NCI-H526 treated with DMSO at 0.1 percent for 48 hours (cell line): ENCODE measurements at places on chromosomes 16 and 17.

DNA sequence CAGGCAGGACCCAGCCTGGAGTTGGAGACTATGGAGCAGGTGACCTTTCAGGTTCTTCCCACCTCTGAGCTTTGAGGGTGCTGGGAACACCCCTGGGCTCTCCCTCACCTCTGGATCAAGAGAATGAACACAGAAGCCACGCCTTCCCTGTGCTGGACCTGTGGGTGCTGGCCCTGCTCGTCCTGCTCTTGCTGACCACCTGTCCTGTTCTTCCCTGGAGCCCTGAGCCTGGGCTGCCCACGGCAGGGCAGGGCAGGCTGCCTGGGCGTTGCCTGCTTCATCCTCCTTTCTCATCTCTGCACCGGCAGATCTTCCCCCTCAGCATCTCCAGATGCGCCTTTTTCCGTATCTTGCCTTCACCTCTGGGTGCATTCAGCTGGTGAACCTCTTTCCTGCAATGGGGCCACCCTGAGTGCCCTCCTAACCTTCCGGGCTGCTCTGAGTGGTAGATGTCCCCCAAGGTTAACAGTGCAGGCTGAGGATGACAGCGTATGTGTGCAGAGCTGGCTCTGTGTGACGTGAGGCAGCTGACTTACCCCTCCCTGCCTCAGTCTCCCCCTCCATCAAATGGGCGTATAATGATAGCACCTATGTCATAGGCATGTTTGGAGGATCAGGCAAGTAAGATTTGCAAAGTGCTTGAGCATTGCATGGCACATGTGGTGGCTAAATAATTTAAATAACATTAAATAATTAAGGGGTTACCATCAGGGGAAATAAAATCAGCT is 225.8 kb upstream of the CIBAR2 start:
- DNase-seq, result no peak

- DNase-seq, result peak; percentile 68
Measured at GRCh38 chr17:79728169-79728907, 2.4 kb upstream of the ENPP7 start.

- DNase-seq, result no peak
Measured at GRCh38 chr17:30292286-30292858, 628 bp upstream of the BLMH start.

GRCh38 chr17:30594223-30594952 is 117.2 kb downstream of the GOSR1 start:
- DNase-seq, result no peak

- DNase-seq, result no peak
Measured at GRCh38 chr17:6510321-6510977, 45.9 kb downstream of the PITPNM3 start.

GRCh38 chr16:53960050-53960812 is 256.3 kb downstream of the FTO start:
- DNase-seq, result no peak

GRCh38 chr17:20797292-20797691 is 217.8 kb downstream of the CDRT15L2 start:
- DNase-seq, result no peak

GRCh38 chr17:50868140-50868438 is 1.9 kb upstream of the TOB1 start:
- DNase-seq, result no peak

- peak; percentile 53 for DNase-seq
Measured at GRCh38 chr16:20774703-20775362, 11.0 kb downstream of the ACSM3 start.

GRCh38 chr17:2776589-2777241 is 19.5 kb upstream of the RAP1GAP2 start:
- DNase-seq, result peak; percentile 46

GRCh38 chr17:48563867-48564187 is 14.3 kb downstream of the HOXB4 start:
- no peak for DNase-seq

- DNase-seq, result no peak
Measured at GRCh38 chr17:72100470-72100869, 20.4 kb upstream of the SOX9 start.

DNA sequence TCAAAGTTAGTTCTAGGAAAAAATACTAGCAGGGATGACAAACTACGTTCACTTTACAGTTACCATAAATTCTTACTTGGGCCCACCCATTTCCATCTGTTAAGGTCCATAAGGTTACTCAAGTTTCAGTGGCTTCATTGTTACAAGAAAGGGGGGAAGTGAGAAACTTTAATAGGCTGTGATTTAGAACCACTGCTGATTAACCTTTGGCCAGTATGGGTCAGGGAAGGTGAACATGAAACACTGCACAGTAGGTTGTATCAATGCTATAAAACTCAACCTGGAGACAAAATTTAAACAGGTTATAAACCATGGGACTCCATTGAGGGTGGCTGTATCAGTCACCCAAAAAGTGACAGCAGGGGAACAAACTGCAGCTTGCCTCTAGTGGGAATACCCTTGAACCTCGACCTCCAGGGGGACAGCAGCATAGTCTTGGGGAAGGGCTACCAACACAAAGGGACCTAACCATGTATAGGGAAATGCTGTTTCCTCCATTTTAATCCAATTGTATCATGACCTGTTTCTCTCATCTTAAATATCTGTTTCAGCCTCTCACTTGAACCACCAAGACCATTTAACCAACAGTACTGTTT is 10.4 kb downstream of the PTRH2 start:
- DNase-seq, result no peak

GRCh38 chr16:9817586-9817985 is 364.6 kb downstream of the GRIN2A start:
- no peak for DNase-seq

DNA sequence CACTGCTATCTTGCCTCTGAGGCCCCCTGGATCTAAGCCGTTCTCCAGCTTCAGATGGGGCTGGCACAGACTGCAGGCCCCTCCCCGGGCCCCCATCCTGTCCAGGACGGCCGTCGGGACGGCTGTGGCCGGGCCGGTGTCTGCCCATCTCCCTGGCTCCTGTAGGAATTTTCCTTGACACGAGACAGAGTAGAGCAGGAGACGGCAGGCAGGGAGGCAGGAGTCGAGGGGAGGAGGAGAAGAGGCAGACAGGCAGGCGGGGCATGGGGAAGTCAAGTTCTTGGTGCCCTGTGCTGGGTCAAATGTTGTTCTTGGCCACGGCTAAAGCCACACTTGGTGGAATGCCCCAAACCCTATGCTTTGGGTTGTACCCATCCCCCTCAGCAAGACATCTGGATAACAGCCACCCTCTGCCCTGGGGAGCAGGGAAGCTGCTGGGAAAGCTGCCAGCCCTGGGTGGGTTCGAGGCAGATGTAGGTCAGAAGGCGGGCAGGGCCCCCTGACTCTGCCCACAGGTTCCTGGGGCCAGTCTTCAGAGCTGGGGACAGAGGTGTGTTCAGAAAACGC is 4.0 kb downstream of the C1QTNF1 start:
- DNase-seq, result no peak

GRCh38 chr17:68627956-68628575 is 26.9 kb upstream of the FAM20A start:
- no peak for DNase-seq

DNA sequence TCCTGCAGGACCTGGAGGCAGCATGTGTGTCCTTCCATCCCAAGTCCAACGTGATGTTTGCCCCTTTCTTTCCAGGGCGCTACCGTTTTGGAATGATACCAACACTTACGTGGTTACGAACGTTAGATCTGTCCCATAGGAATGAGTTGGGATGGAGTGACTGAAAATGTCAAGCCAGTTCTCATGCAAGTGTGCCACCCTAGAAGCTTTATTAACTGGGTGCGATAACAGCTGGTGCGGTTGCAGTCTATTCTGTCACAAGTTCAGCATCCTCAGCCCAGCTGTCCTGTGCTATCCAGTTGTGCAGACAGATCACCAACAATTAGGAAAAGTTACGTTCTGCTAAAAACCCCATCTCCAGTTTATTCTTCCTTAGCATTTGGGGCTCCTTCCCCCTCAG is 52.5 kb downstream of the BANP start:
- DNase-seq, result no peak

DNA sequence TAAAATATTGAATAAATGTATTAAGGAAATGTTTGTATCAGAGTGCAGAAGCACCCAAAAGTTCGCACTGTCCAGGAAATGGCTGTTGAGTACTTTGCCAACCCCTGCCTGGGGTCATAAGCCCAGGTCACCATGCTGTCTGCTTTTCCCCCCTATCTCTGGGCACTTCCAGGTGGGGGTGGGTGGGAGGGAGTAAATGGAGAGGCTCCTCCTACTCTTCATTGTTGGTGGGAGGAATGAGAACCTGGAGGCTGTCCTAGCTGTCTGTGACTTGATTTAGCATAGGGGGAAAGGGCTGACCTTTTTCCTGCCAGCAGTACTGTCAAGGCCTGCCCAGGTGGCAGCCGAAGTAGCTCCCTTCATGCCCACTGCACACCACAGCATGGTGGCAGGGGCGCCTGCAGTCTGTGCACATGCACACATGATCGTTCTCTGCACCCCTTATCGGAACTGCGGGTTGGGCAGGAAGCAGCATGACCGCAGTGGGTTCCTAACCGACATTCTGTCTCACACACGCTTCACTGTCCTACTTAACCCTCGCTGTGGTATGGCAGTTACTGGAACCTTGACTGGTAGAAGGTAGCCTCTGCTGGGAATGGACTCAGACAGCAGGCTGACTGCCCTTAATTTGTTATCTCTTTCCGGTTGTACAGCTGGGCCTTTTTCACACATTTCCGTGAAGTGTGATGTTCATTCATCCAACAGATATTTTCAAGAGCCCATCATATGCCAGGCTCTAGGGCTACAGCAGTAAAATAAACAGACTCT is 41.5 kb downstream of the LDHD start:
- no peak for DNase-seq

- no peak for DNase-seq
Measured at GRCh38 chr16:4697848-4698291, 4.5 kb downstream of the NUDT16L1 start.

GRCh38 chr17:76506408-76507345 is 5.5 kb upstream of the RHBDF2 start:
- peak; percentile 47 for DNase-seq

- no peak for DNase-seq
Measured at GRCh38 chr17:70128727-70129238, 40.5 kb upstream of the KCNJ2 start.

- DNase-seq, result no peak
Measured at GRCh38 chr16:6704306-6704930, 628.2 kb upstream of the RBFOX1 start.

DNA sequence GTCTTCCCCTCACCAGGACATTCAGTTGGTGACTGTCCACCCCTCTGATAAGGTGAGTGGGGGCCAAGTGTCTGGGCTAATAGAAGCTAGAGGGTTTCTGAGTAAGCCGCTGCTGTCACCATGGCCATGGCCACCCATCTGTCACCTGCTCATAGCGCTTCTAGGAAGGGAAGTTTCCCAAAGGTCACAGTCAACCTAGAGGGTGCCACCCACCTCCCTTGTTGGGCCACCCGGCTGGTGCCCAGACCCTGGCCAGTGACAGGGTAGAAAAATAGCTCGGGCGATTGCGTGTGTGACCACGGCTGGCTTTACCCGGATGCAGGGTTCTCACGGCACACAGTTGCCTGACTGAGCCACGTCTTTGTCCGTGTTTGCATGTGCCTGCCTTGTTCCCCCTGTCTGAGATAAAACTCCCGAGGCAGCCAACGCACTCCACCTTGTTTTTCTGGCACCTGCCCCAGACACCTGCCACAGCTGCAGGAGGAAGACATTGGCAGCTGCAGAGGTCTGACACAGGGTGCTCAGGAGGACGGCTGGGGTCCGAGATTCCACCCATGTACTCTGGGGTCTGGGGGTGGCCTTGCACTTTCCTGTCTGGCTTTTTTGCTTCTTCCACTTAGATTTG is 809 bp downstream of the PIRT start:
- DNase-seq, result peak; percentile 16

- DNase-seq, result peak; percentile 83
Measured at GRCh38 chr17:37373530-37374159, 2.1 kb upstream of the C17orf78 start.

- no peak for DNase-seq
Measured at GRCh38 chr16:12061336-12062055, 85.0 kb downstream of the SNX29 start.

DNA sequence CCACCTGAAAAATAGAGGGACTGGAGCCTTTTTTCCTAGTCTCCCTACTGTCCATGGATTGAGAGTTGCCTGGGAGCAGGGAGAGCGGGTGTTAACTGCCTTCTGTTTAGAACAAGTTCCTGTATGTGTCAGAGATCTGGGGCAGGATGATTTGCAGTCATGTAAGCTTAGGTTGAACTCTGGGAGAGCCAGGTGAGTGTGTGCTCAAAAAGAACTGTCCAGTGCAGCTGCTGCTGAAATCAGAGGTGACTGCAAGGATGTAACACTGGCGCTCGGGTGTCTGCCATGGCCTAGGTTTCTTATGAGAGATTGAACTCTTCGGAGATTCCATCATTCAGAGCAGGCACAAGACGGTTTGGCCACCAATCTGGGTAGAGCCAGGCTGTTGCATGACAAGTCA is 432.5 kb downstream of the CDH13 start:
- DNase-seq, result no peak

DNA sequence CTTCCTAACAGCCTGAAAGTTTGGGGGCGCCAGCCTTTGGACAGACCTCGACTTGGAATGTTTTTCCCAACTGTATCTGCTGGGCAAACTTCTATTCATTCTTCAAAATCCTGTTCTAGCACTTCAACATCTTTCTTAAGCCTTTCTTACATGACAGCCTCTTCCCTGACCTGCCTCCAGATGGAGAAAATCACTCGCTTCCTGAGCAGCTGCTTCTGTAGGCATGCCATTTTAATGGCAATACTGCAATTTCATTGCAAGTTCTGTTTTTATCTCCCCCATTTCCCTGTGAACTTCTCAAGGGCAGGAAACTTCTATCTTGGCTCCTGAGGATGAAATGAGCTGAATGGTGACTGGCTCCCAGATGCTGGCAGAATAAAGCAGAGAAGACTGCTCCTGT is 128.8 kb upstream of the ASIC2 start:
- no peak for DNase-seq

DNA sequence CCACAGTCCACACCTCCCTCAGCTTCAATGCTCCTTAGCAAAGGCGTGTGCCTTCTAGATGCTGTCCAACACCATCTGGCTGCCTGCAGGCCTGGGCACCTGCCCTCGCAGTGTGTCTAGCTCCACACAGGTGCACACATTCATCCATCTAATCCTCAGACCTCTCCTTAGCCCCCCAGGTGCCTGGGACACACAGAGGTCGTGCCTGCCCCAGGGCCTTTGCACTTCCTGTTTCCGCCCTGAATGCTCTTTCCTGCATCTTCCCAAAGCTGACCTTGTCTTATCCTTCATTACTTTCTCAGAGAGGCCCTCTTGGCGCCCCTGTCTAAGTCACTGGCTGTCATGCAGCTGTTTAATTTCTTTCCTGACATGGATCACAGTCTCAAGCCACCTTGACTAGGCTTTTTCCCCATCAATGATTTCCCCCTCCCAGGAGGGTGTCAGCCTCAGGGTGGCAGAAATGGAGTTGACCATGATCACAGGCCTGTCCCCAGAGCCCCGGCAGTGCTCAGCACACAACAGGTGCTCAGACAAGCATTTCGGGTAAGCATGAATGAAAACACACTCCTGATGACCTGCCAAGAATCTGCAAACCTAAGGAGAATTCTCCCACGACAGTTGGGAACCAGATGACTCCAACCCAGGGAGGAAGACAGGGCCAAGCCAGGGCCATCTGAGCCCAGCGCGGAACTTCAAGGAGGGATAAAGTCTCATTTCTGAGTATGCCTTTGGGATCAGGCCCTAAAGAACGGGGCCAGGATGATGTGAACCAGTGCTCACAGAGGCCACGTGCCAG is 76.3 kb downstream of the LITAF start:
- DNase-seq, result no peak
